ENCODE measurements at places on chromosomes 11 and 22.

DNA sequence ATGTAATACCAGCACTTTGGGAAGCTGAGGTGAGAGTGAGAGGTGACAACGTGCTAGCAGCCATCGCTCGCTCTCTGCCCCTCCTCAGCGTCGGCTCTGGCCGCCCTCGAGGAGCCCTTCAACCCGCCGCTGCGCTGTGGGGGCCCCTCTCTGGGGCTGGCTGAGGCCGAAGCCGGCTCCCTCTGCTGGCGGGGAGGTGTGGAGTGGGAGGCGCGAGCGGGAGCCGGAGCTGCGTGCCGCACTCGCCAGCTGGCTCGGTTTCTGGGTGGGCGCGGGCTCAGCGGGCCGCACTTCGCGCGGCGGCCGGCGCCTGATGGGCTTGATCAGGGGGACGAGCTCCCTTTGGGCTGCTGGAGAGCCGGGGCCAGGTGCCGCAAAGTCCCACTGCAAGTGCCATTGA is 98.9 kb upstream of the UBASH3B start:
- no peak for DNase-seq

GRCh38 chr11:111642542-111642941 is 40.3 kb downstream of the SIK2 start:
- no peak for DNase-seq

DNA sequence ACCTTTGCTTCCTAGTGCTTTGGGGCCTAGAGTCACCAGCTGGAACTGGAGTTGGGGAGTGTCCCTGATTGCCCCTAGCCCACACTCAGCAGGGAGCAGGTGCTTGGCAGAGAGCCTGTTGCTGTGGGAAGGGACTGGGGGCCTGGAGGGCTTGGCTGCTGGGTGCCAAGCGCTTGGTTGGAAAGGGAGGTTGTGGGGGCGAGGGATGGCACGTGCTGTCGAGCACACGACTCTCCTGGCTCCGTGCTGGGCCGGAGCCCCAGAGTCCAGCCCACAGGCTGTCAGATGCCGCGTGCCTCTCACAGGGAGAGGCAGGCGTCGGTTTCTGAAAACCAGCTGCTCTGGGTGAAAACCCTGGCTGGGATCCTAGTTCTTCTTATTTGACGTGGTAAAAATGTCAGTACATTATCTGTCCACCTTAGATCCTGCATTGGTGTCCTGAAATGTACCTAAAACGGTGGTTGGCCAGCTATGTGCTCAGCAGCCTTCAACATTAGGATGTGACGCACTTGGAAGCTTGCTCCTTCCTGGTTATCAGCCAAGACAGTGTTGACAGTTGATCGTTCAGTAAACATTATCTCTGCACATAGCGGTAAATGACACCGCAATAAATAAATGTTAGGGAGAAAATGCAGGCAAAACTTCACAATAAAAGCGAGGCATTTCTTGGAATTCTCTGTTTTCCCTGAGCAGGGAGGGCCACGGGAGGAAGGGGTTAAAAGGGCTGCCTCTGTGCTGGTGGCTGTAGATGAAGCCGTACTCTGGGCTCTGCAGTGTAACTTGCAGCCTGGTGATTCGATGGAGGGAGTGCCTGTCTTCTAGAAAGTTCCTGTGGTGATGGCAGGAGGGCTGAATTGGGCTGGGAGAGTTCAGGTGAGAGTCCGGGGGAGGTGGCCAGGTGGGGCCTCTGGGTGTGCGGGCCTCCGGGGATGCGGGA is 29.2 kb downstream of the GRAMD4 start:
- no peak for DNase-seq

DNA sequence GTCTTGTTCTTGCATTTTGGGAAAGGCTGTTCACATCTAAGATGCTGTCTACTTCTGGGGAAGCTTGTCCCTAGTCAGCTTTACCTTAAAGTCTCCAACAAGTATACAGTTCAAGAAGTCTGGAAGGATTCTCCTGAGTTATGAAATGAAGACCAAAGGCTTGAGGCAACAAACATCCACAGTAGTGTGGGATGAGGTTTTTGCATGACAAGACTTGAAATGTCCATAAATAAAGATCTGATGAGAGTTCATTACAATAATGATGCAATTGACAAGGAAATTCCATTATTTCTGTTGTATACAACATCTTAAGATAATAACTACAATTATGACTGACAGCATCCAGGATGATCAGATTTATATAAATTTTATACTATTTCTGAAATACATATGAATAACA is 21.3 kb upstream of the KDM4E start:
- DNase-seq: no peak

DNA sequence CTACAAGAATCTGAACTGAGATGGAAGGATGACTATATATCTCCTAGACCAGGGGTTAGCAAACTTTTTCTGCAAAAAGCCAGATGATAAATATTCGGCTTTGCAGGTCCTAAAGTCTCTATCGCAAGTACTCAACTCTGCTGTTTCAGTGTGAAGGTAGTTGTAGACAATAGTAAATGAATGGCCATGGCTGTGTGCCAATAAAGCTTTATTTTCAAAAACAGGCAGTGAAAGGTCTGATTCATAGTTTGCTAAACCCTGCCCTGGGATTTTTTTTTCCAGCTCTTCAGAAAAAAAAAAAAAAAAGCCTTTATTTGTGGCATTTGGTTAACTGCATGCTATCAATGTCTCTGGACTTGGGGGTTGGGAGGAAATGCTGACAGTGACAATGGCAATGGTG is 37.5 kb downstream of the FAM227A start:
- DNase-seq: no peak

DNA sequence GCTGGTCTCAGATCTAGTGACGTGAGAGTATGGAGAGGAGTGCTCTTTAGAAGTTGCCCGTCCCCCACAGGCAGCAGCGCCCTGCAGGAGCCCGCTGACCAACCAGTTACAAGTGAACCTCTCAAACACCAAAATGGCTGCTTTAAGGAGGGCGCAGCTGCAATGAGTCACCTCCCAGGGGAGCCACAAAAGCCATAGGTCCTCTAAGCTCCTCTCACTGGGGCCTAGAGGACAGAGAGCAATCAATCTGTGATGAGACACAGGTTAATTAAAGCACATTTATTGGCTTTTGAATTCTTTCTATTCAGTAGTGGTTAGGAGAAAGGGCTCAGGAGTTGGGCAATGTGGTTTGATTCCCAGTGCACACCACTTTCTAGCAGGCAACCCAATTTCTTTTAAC is 15.5 kb upstream of the RAPSN start:
- no peak for DNase-seq

- DNase-seq: no peak
These were observed 50.7 kb upstream of the CD44 start for GRCh38 chr11:35088226-35088625.

DNA sequence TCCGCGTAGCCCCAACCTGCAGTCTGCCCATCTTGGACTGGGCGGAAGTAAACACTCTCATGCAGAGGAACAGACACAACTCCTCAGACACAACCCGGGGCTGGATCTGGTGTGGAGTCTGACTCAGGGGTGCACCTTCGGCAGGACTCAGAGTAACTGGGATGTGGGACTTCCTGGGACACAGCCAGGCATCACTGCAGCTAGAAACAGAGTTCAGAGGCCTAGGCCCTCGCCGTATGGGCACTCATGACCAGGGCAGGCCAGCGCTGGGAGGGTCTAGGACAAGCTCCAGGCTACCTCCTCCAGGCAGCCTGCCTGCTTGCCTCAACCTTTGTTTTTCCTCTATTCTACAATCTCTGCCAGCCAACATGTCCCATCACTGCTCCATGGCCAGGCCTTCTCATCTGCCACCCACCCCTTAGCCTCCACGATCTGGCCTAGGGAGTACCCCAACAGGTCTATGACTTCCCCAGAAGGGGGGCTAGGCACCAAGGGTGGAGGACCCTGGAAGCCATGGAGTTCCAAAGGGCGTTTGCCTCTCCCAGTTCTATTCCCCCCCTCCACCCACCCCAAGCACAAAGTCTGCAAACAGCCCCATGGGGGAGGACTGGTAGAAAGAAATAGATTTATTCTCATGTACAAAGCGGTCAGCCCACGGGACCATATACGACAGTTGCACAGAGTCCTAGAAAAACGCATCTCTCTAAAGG is 98.5 kb downstream of the PDE2A start:
- DNase-seq: no peak

DNA sequence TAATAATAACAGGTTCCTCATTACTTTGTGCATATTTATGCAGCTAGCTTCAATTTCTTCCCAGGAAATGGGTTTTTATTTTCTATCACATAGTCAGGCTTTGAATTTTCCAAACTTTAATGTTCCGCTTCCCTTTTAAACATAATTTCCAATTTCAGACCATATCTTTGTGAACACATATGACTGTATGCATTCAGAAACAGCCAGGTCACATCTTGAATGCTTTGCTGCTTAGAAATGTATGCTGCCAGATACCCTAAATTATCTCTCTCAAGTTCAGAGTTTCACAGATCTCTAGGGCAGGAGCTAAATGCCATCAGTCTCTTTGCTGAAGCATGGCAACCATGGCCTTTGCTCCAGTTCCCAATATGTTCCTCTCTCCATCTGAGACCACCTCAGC is 2203.8 kb downstream of the LRRC4C start:
- no peak for DNase-seq

DNA sequence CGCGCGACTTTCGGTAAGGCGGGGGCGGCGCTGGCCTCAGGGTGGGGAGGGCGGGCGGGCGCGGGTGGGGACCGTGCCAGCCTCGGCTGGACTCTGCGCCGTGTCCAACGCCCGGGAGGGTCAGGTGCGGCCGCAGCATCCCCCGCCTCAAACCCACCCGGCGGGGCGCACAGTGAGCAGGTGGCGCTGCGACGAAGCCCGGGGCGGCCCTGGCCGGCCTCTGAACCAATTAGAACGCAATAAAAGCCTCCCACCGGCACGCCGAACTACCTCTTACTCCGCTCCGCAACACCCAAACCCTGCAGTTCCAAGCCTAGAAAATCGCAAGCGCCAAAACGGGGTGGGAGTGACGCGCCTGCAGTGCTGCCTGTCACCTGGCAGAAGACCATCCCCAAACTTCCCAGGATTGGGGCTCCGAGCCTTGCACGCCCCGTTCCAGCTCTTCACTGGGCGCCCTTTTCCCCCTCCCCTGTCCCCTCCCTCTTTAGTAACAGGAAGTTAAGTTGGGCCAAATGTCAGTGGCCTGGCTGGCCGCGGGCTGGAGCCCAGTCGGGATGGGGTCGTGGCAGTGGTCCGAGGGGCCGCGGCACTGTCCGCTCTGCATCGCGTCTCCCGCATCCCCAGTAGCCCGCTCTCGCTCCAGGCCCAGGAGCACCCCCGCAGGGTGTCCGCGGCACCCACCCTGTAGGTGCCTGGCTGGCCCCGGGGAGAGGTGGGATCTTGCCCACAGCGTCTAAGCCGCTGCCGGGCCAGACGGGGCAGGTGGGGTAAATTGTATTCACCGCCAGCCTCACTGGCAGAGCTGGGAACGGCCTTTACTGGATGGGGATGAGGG is 541 bp downstream of the MICAL2 start:
- DNase-seq: no peak

GRCh38 chr11:13776134-13776815 is 107.8 kb downstream of the FAR1 start:
- DNase-seq: peak; percentile 38

GRCh38 chr22:28742562-28742962 is 723 bp downstream of the HSCB start:
- DNase-seq: no peak

GRCh38 chr11:12160680-12161079 is 50.3 kb downstream of the MICAL2 start:
- no peak for DNase-seq

DNA sequence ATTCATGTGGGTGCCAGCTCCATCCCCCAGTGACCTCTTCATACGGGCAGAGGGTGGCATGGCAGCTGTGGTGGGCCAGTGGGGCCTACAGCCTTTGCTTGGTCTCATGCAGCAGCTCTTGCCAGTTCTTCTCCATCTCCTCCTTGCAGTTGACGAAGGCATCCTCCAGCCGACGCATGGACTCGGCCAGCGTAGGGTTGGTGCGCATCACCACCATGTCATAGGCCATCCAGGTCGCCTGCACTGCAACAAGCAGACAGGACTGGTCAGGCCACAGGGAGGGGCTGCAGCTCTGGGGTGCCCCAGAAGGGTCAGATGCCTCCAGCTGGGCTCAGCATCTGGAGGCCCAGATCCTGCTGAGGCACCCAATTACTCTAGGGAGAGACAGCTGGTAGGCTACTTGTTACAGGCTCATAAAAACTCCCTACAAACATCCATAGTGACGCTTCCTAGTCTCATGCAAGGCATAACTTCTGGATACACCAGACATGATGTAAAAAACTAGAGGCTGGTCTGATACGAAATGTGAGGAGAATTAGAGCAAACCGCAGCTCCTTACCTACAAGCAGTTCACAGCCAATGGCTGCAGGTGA is 5.6 kb downstream of the KLHDC7B start:
- no peak for DNase-seq

DNA sequence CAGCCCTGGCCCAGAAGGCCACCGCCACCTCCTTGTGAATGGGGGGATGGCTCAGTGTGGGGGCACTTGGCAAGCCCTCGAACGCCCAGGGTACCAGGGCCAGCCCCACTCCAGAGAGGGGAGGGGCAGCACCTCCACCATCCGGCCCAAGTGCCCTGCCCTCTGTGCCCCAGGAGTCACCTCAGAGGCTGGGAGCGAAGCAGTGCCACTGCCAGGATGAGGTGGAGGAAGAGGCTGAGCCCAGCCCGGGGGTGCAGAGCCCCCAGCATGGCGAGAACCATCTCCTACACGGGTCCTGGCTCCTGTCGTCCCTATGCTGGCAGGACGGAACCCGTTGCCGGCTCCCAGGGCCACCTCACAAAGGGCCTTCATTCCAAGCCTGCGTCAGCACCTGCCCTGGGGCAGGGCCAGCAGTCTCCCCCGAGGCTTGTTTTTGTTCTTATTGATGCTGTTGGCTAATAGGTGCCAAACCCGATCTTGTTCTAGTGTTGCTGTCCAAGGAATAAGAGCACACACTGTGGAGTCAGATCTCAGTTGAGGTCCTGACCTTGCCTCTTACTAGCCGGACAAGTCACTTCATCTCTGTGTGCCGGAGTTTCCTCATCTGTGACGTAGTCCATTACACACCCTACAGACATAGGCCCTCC is at the start of gene FREY1:
FREY1 (minus strand) TSS at position 307 of the 647 bp plus-strand sequence; CDS start at position 281, 26 bp downstream.
- DNase-seq: no peak

DNA sequence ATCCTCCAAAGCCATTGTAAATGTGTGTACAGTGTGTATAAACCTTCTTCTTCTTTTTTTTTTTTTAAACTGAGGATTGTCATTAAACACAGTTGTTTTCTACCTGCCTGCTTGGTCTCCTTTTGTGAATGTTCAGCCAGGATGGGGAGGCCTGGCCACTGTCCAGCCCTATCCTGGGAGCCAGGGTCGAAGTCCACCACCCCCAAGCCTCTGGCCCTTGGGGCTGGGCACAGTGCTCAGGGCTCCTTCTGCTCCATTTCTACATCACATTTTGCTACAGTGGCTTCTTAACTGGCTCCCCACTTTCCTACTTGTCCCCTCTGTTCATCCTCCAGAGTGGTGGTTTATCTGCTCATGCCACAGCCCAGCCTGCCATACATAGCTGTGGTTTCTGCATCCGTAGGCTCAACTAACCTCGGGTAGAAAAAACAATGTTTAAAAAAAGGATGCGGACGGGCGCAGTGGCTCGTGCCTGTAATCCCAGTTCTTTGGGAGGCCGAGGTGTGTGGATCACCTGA is 2.5 kb upstream of the SMARCB1 start:
- DNase-seq: no peak

Measured in activated CD4-positive, alpha-beta T cell treated with anti-CD3 and anti-CD28 coated beads for 1 hour (primary cell).